ENCODE measurements at places on chromosomes 1 and 21.
A peak's percentile ranks its signal among the peaks of the same experiment; 100 is the strongest.

GRCh38 chr1:59162665-59163064 is 134.2 kb upstream of the FGGY start:
- no peak for DNase-seq

GRCh38 chr1:26858891-26859640 is 3.9 kb upstream of the SFN start:
- DNase-seq, result no peak

GRCh38 chr1:34712007-34712688 is 42.7 kb upstream of the GJB5 start:
- no peak for DNase-seq

DNA sequence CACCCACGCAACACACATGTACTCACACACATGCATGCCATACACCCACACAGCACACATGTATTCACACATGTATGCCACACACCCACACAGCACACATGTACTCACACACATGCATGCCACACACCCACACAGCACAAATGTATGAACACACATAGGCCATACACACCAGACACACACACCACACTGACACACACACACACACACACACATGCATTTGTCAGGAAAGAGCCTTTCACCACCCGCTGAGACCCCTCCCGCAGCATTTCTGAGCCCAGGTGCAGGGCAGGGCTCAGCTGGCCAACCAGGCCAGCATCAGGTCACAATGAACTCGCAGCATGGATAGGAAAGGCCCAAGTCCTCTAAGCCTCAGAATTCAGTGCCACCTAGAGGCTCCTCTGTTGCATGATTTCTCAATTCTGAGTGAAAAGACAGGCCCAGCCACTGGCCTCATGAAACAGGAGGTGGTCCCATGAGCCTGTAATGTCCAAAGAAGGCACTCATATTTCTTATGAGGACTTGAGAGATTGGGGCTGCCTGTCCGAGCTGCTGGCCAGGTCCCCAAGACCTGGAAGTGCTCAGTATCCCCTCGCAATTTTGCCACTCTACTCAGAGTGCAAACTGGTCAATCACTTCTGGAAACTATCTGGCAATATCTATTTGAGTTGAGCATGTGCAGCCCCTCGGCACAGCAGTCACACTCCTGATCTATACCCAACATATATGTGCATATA is 57.3 kb downstream of the PSMG1 start:
- DNase-seq, result peak; percentile 87

- DNase-seq, result no peak
These were observed 135.7 kb upstream of the L1TD1 start for GRCh38 chr1:62058956-62059355.

- peak; percentile 37 for DNase-seq
These were observed 49.1 kb downstream of the DMAP1 start for GRCh38 chr1:44262414-44262813.

Data from hematopoietic multipotent progenitor cell treated with erythropoietin and hydrocortisone succinate and interleukin-3 and kit ligand, for 8 days (in vitro differentiated cells).